ENCODE measurements at places on chromosomes 5 and 9. TPM values are rescaled to one million over a fixed set of nuclear protein-coding genes. Genes with fewer than 3 reads are reported as not detected.

GLDC gene
- 0.85 TPM for total RNA-seq

LTC4S gene
- 0.19 TPM for total RNA-seq

LCP2 gene
- not detected for total RNA-seq

TMEM252 gene
- total RNA-seq: not detected

SEMA4D gene
- total RNA-seq: 0.19 TPM

GOLGA1 gene
- 7.9 TPM for total RNA-seq

RAB14 gene
- 18.9 TPM for total RNA-seq

SLC12A2 gene
- 70.0 TPM for total RNA-seq

PFN3 gene
- not detected for total RNA-seq
